T1000 (cell line): ENCODE measurements at places on chromosomes 3 and 15.

GRCh38 chr3:167952969-167953368, 142.8 kb downstream of the GOLIM4 start:
- no peak for DNase-seq

DNA sequence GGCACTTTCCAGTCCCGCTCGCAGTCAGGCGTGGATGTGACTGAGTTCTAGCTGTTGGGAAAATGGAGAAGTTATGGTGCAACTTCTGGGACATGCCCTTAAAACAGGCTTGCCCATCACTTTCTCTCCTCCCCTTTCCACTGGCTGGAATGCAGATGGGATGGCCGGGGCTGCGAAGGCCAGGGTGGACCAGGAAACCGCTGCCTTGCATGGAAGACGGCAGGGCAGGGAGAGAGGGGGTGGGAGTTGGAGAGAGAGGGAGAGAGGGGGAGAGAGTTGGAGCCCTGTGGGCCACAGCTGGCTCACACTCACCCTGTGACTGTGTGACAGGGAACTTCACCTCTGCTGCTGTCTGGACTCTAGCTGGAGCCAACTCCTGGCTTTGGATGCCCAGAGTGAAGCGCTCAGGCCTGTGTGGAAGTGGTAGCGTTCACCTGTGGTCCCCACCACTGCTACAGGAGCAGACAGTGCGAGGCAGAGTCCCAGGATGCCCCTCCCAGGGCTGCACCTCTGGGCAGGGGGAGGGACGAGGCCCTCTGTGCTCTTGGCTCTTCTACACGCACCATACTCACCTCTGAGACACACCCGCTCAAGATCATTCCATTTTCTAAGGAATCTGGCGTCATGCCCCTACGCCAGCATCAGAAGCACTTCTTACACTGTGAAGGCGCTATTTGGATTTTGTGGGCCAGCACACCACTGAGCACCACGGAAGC, 36.6 kb downstream of the KLHL25 start:
- DNase-seq: no peak

GRCh38 chr3:71090207-71090606, 493.3 kb downstream of the FOXP1 start:
- DNase-seq: no peak

GRCh38 chr3:45528429-45528828, 66.1 kb upstream of the LIMD1 start:
- no peak for DNase-seq

- no peak for DNase-seq
Observed at GRCh38 chr3:193729601-193730000, 136.6 kb downstream of the OPA1 start.

GRCh38 chr15:67329984-67330733, 75.6 kb downstream of the IQCH start:
- no peak for DNase-seq

DNA sequence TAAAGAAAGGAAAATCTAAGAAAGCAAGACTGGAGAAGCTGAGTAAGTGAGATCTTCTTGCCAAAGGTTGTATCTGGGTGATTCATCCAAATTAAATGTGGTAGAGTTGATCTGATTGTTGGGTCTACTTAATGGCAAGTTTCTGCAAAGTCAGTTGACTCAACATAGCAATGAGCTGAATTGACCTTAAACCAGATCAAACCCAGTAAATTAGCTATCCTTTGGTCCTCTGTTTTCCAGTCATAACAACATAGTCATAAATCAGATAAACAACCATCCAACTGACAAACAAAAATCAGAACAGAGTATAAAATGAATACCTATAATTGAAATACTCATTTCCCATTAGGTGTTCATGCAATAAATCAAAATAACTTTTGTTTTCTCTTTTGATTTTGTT, 142.6 kb upstream of the CFAP20DC start:
- no peak for DNase-seq
